ENCODE measurements at places on chromosomes 1 and 21.

DNA sequence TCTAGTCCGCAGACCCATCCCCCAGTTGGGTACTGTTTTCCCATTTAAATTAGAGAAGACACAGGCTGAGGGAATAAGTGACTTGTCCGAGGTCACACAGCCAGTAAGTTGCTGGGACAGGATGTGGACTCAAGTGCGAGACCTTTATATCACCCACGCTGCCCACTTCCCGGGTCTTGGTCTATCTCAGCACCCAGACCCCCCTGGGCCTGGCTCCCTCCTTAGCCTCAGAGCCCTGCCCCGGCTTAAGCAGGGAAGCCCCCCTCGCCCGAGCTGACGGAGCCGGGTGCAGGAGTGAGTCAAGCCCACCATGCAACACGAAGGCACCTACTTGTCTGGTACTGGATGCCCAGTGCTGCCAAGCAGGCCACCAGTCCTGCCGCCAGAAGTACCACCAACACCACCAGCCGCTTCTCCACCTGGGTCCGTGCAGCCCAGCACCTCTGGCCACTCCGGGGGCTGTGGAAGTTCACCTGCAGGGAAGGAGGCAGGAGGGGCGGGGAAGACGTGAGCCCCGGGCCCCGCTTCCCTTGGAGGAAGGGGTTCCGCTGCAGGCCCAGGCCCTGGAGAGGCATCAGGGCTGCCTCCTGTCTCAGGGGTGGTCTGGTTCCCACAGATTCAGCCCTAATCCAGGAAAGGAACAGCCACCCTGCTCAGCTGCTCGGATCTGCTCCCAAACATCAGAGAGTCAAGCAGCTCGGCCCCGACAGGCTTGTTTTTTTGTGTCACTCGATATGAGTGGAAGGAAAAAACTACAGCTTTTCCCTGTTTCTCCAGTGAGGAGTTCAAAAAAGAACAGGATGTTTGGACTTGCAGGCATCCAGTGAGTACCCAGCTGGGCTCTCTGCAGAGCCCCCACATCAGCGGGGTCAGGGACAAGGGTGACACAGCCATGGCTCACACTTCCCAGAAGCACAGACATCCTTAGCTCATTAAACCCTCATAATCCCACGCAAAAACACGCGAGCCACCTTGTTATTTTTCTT, 11.1 kb downstream of the ECE1 start:
- DNase-seq, result no peak

DNA sequence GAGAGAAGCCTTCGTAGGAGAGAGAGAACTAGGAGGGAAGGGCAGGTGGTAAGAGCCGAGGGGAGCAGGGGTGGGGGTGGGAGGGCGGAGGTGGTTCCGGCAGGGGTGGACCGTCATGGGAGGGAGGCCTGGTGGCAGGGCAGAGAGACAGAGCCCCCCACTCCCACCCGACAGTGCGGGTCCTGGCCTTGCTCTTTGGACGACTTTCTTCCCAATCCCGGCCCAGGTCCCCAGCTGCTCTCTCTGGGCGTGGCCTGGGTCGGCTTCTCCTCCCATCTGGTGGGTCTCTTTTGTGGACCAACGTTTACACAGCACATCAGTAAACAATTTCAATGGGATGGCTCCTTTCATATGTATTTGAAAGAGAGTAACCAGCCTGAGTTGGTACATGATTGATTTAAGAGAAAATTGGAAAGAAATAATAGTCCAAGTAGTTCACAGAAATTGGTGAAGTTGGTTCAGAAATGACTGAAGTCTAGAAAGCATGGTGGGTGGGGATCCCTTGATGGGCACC, 56.9 kb downstream of the LDLRAD2 start:
- no peak for DNase-seq

- DNase-seq, result no peak
Measured at GRCh38 chr1:58011978-58012377, 534.5 kb downstream of the OMA1 start.

- no peak for DNase-seq
Measured at GRCh38 chr1:10189659-10190058, 20.7 kb upstream of the KIF1B start.

GRCh38 chr21:38494703-38495102, 3.6 kb downstream of the ERG start:
- DNase-seq, result no peak

GRCh38 chr21:33492571-33492970, 1.1 kb upstream of the DNAJC28 start:
- no peak for DNase-seq

- peak; percentile 68 for DNase-seq
Measured at GRCh38 chr1:45543581-45544417, 6.8 kb upstream of the AKR1A1 start.

GRCh38 chr1:21524686-21525339, 15.6 kb downstream of the ALPL start:
- DNase-seq, result no peak

- DNase-seq, result peak; percentile 38
Measured at GRCh38 chr21:36113647-36114428, 21.0 kb upstream of the CBR3 start.

DNA sequence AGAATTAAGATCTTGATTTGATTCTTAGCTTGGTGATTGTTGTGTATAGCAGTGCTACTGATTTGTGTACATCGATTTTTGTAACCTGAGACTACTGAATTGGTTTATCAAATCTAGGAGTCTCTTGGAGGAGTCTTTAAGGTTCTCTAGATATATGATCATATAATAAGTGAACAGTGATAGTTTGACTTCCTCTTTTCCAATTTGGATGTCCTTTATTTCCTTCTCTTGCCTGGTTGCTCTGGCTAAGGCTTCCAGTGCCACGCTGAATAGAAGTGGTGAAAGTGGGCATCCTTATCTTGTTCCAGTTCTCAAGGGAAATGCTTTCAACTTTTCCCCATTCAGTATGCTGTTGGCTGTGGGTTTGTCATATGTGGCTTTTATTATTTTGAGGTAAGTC, 61.5 kb upstream of the LYST start:
- no peak for DNase-seq

DNA sequence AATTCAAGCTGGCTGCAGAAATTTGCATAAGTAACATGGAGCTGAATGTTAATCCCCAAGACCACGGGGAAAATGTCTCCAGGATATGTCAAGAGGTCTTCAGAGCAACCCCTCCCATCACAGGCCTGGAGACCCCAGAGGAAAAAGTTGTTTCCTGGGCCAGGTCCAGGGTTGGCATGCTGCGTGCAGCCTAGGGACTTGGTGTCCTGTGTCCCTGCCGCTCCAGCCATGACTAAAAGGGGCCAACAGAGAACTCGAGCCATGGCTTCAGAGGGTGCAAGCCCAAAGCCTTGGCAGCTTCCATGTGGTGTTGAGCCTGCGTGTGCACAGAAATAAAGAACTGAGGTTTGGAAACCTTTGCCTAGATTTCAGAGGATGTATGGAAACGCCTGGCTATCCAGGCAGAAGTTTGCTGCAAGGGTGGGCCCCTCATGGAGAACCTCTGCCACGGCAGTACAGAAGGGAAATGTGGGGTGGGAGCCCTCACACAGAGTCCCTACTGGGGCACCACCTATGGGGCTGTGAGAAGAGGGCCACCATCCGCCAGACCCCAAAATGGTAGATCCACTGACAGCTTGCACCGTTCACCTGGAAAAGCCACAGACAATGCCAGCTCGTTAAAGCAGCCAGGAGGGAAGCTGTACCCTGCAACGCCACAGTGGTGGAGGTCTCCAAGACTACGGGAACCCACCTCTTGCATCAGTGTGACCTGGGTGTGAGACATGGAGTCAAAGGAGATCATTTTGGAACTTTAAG, 222.9 kb downstream of the COP1 start:
- DNase-seq, result no peak

DNA sequence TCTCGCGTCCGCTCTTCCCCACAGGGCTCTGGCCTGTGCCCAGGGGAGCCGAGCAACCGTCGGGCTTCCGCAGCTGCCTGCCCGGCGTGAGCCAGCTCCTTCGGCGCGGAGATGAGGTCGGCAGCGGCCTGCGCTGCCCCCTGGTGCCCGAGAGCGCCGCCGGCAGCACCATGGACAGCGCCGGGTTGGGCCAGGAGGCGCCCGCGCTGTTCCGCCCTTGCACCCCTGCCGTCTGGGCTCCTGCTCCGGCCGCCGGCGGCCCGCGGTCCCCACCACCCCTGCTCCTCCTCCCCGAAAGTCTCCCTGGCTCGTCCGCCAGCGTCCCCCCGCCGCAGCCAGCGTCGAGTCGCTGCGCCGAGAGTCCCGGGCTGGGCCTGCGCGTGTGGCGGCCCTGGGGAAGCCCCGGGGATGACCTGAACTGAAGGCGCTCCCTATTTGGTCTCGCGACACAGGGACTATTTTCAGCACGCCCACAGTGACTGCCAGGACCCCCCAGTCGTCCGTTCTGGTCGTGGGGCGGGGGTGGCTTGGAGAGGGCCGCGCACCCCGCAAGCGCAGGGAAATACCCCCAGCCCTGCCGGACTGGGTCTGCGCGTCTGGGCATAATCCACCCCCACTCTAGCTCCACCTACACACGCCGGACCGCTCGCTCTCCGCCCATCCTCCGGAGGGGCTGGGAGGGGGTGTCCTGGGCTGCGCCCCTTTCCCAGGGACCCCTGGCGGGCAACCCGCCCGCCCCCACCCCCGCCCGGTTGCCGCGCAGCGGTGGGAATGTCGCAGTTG, 1.3 kb downstream of the HES3 start:
- peak; percentile 60 for DNase-seq

DNA sequence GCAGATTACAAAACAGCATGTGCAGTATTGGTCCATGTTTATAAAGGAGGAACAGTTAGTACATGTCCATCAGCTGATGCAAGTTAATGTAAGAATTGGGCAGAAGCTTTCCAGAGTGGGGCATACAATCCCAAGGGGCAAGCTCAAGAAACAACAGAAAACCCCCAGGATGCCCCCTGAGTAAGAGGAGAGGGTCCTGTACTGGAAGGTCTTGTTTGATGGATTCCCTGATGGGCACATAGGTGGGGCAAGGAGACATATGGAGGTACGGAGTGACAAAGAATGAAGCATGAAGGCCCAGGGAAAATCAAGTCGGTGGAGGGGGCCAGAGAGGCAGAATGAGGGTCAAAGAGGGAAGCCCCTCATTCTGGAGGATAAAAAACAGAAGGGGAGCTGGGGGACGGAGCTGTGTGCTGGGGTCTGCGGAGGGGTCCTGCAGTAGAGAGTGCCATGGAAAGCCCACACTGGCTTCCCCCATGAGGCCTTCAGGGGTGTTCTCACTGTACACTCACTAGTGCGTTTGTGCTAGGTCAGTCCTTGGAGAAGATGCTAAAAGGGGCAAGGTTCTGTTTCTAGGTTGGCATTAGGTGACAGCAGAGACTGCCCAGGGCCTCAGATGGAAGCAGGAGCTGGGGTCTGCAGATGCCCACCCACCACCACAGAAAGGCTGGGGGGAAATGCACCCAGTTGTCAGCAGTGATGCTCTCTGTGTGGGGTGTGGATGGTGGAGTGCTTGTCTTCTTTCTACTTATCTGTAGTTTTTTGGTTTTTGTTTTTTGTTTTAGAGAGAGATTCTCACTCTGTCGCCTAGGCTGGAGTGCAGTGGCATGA, 12.5 kb upstream of the MATN1 start:
- DNase-seq, result no peak

DNA sequence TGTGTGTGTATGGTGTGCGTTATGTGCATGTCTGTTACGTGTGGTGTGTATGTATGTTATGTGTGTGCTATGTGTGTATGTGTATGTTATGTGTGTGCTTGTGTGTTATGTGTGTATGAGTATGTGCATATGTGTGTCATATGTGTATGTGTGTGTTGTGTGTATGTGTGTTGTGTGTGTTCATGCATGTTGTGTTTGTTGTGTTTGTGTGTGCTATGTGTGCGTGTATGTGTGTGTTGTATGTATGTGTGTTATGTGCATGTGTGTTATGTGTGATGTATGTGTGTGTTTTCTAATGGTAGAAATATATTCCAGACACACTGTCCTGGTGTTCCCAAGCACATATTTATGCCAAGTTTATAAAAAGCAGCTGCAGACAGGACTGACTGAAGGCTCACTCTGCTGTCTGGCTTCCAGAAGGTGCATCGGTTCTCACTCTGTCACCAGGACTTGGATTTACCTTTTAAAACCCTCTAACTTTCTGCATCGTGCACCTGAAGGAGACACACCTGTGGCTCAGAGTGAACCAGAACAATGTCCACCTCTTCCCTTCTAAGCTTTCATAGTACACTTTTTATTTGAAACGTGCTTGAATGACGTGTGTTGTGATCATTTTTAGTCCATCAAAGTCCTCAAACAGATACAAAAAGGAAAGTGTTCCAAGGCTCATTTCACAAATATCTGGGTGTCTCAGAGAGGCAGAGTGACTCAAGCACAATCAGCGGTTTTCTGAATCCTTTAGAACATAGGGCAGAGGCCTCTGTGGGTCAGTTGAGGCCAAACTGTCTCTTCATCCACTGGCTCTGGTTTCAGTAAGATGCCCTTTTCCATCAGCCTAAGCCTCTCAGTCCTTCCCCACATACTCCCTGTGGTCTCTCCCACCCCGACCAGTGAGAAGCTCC, 49.9 kb downstream of the TOMM20 start:
- DNase-seq, result no peak

DNA sequence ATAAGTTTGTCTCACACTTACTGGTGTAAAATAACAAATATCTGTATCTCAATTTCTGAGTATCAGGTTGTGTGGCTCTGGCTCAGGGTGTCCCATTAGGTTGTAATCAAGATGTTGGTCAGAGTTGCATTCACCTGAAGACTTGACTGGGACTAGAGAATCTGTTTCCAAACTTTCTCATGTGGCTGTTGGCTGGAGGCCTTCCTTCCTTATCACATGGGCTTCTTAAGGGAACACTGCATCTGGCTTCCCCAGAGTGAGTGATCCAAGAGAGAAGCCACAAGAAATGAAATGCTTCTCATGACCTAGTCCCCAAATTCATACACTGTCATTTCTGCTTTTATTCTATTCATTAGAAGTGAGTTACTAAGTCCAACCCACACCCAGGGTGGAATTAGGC, 568.4 kb upstream of the CAMK1G start:
- DNase-seq, result no peak

DNA sequence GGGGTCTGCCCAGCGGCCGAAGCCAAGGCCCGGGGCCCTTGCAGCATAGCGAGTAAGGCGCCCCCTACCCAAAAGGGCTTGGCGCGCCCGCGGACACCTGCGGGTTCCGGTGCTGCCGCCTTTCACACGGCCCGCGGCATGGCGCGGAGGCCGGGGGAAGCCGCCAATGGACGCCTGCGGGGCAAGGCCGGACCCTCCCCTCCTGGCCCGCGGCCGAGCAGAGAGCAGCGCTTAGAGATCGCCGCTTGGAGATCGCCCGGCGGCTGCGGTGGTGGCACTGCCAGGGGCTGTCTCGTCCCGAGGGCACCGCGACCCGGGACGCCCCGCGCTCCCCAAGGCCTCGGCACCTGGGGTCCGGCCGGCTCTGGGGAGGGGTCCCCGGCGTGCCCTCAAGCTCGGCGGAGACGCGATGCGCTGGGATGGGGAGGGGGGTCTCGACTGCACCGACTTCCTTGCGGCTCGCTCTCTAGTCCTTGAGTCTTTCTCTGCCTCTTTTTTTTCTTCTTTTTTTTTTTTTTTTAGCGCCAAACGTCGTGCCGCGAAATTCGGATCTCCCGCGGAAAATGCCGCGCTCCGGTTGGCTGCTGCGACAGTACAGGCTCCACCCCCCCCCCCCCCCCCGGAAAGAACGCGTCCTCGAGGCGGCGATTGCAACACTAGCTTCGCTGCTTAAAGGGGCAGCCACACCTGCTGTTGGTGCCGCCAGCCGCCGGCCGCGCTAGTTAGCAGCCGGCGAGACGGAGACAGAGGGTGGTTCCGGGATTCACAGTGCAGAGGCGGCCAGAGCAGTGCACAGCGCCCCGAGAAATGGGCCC, at the start of gene E2F2:
Gene E2F2 (minus strand): TSS at position 487 of the 815 bp plus-strand sequence. CDS start 440 bp downstream, at position 47.
- peak; percentile 89 for DNase-seq

Data from stimulated activated naive CD4-positive, alpha-beta T cell treated with Interleukin-2 at 50 U/mL for 16 hours (primary cell).